Mesendoderm (in vitro differentiated cells): ENCODE measurements at places on chromosomes 2 and 18.

GRCh38 chr2:71700041-71700657, 246.8 kb downstream of the DYSF start:
- H3K4me3 ChIP-seq: no peak overlapping the region
- no peak overlapping the region for H3K27ac ChIP-seq
- DNase-seq: no peak
- no peaks in the 10 kb centered on the region for H3K4me1 ChIP-seq

DNA sequence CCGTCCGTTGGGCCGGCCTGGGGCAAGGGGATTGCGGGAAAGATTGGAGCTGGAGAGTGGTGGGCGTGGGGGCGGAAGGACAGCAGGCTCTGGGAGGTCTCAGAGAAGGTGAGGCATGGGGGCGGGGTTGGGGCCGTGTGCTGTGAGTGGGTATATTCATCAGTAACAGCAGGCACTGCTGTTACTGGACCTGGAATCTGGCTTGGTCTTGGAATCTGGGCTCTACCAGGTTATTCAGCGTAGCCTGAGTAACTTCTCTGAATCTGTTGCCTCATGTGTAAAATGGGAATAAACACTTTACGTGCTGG, 435 bp downstream of the RNF181 start:
- no peak overlapping the region for H3K27ac ChIP-seq
- H3K4me3 ChIP-seq: peak overlapping the region; percentile 77

- H3K27ac ChIP-seq: no peak overlapping the region
- DNase-seq: no peak
- H3K36me3 ChIP-seq: no peaks in the 10 kb centered on the region
Observed at GRCh38 chr18:24204904-24205303, 66.0 kb downstream of the CABYR start.

GRCh38 chr2:154455866-154456265, 242.6 kb upstream of the KCNJ3 start:
- peaks cover 3% of the 10 kb centered on the region for H3K4me1 ChIP-seq
- H3K27ac ChIP-seq: no peak overlapping the region
- H3K36me3 ChIP-seq: no peaks in the 10 kb centered on the region
- H3K27me3 ChIP-seq: no peaks in the 10 kb centered on the region

GRCh38 chr2:228181098-228182019, at the start of gene SPHKAP:
Gene SPHKAP (minus strand): TSS chr2:228181687. CDS start chr2:228181598, 89 bp downstream.
- H3K4me1 ChIP-seq: peaks cover 3% of the 10 kb centered on the region
- H3K36me3 ChIP-seq: no peaks in the 10 kb centered on the region
- peak; percentile 69 for DNase-seq

DNA sequence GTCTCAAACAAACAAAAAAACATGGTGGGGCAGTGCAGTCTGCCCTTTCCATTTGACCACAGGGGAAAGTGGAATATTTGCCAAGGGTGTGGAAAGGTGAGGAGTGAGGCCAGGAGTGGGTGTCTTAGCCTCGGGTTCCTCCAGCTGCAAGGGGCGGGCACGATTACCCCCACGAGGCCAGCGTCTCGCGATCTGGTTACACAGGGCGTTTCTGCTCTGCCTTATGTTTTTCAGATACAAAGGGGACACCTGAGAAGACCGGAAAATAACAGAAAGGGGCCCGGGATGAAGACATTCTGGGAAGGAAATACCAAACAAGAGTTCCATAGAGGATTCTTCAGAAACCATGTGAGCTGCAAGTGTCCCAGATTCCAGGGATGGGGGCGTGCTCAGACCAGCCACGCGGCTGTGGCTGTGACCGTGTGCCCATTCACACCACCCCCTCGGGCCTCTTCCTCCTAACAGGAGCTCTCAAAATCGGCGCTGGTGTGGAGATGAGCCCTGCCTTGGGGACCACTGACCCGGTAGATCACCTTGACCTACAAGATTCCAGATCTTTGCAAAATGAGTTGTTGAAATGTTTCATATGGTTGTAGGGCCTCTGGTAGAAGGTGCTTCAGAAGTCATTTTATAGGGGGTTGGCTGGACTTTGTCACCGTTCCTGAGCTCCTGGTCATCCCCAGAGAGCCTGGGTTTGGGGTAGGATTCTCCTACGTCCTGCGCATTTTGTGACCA, 34.2 kb downstream of the FAM178B start:
- no peaks in the 10 kb centered on the region for H3K36me3 ChIP-seq
- no peak overlapping the region for H3K27ac ChIP-seq
- H3K27me3 ChIP-seq: no peaks in the 10 kb centered on the region
- no peaks in the 10 kb centered on the region for H3K4me1 ChIP-seq

- no peaks in the 10 kb centered on the region for H3K4me1 ChIP-seq
- H3K36me3 ChIP-seq: no peaks in the 10 kb centered on the region
- H3K4me3 ChIP-seq: no peak overlapping the region
- H3K27me3 ChIP-seq: no peaks in the 10 kb centered on the region
- H3K27ac ChIP-seq: no peak overlapping the region
Observed at GRCh38 chr2:48756289-48756688, 765 bp upstream of the LHCGR start.

GRCh38 chr2:226578373-226578772, 221.2 kb downstream of the IRS1 start:
- no peaks in the 10 kb centered on the region for H3K4me1 ChIP-seq
- no peaks in the 10 kb centered on the region for H3K36me3 ChIP-seq
- no peak overlapping the region for H3K27ac ChIP-seq
- no peak for DNase-seq
- no peak overlapping the region for H3K4me3 ChIP-seq

DNA sequence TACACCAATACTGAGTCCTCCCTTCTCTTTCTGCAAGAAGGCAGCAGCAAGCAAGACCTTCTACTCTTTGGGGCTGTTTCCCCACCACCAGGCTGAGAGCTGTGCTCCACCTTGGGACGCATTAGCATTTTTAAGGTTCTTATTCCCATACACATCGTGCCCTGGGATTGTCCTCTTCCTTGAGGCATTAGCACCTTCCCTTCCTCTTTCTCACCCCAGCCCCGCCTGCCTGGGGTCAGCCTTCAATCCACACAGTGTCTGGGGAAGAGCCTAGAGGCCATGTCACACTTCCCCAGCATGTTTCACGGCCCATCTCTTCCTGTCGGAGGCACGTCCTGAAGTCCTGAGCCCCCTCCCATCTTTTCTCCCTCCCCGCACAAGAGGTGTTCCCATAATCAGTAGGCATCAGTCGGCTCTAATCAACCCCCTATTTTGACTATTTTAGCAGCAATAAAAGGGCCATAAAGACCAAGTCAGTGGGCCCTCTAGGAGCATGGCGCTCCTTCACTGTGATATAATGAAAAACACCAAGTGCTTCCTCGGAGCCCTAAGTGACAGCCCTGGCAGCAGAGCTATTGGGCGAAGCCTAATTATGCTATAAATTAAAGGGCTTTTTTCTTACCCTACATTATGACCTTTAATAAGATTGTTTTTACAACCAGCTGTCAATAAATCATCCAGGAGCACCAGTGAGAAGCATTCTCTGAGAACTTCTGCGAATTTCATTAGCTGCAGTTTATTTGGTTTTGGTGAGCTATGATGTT, 55.0 kb upstream of the PKDCC start:
- peak; percentile 95 for DNase-seq
- no peak overlapping the region for H3K4me3 ChIP-seq
- no peaks in the 10 kb centered on the region for H3K36me3 ChIP-seq
- H3K27me3 ChIP-seq: no peaks in the 10 kb centered on the region
- H3K27ac ChIP-seq: peak overlapping the region; percentile 84

GRCh38 chr2:175176624-175177023, 4.9 kb downstream of the ATP5MC3 start:
- no peak overlapping the region for H3K27ac ChIP-seq
- H3K27me3 ChIP-seq: no peaks in the 10 kb centered on the region
- no peak overlapping the region for H3K4me3 ChIP-seq
- DNase-seq: no peak

GRCh38 chr2:100124761-100125160, 17.6 kb downstream of the AFF3 start:
- H3K36me3 ChIP-seq: no peaks in the 10 kb centered on the region
- H3K4me3 ChIP-seq: no peak overlapping the region
- no peaks in the 10 kb centered on the region for H3K27me3 ChIP-seq
- no peak overlapping the region for H3K27ac ChIP-seq
- no peaks in the 10 kb centered on the region for H3K4me1 ChIP-seq

- no peak overlapping the region for H3K4me3 ChIP-seq
- no peaks in the 10 kb centered on the region for H3K27me3 ChIP-seq
- H3K27ac ChIP-seq: no peak overlapping the region
- DNase-seq: peak; percentile 8
- H3K36me3 ChIP-seq: no peaks in the 10 kb centered on the region
- no peaks in the 10 kb centered on the region for H3K4me1 ChIP-seq
Observed at GRCh38 chr2:125684932-125685331, 971.0 kb upstream of the GYPC start.

- H3K4me3 ChIP-seq: no peak overlapping the region
- peaks cover 2% of the 10 kb centered on the region for H3K36me3 ChIP-seq
- DNase-seq: no peak
Observed at GRCh38 chr2:74174909-74175308, 3.8 kb downstream of the MOB1A start.

- no peaks in the 10 kb centered on the region for H3K4me1 ChIP-seq
- H3K36me3 ChIP-seq: no peaks in the 10 kb centered on the region
- DNase-seq: no peak
- H3K27me3 ChIP-seq: no peaks in the 10 kb centered on the region
- no peak overlapping the region for H3K27ac ChIP-seq
- no peak overlapping the region for H3K4me3 ChIP-seq
Observed at GRCh38 chr2:240368781-240369331, 66.6 kb upstream of the GPC1 start.

DNA sequence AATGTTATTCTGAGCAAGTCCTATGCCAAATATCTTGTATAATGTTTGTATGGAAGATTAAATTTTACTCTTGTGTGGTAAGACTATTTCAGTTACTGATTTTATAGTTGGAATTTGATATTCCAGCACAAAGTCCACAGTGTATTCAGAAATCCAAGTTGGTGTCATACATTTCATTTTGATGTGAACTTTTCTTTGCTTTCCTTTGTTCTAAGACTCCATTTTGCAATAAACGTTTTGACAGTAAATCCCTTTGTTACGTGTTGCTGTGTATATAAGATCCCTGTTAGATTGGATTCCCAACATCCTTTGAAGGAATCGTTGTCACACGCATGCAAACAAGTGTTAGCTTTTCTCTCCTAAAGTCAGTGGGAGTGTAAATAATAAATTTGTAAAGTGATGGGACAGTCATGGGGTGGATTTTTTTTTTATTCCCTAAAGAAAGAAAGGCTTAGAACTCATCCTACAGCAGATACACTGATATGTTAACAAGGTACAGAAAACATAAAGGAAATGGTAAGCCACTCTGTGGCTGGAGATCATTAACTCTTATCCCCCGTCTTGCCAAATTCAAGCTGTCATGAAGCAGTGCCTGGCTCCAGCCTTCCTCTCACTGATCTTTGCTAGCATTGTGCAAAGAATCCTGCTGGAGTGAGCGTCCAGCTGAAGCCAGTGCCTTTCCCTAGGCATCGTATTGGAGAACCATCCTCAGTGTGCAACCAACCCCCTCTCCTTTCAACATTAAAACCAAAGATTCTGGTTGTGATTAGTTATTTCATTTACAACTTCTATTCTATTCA, 127.6 kb upstream of the CDCA7 start:
- no peaks in the 10 kb centered on the region for H3K36me3 ChIP-seq
- H3K27me3 ChIP-seq: no peaks in the 10 kb centered on the region
- no peak overlapping the region for H3K4me3 ChIP-seq
- H3K4me1 ChIP-seq: no peaks in the 10 kb centered on the region

GRCh38 chr2:68086166-68086565, 23.4 kb upstream of the C1D start:
- H3K4me3 ChIP-seq: no peak overlapping the region
- H3K4me1 ChIP-seq: no peaks in the 10 kb centered on the region
- no peak overlapping the region for H3K27ac ChIP-seq
- DNase-seq: no peak
- H3K36me3 ChIP-seq: no peaks in the 10 kb centered on the region
- no peaks in the 10 kb centered on the region for H3K27me3 ChIP-seq

- no peaks in the 10 kb centered on the region for H3K36me3 ChIP-seq
- H3K4me1 ChIP-seq: peaks cover 6% of the 10 kb centered on the region
- H3K27ac ChIP-seq: no peak overlapping the region
- DNase-seq: no peak
- H3K27me3 ChIP-seq: no peaks in the 10 kb centered on the region
Observed at GRCh38 chr2:206984206-206984605, 44.9 kb downstream of the CPO start.
